Lung (tissue), 17 donors: ENCODE measurements at places on chromosomes 2 and 18. TPM values are rescaled to one million over a fixed set of nuclear protein-coding genes. Genes with fewer than 3 reads are reported as not detected.

DNA sequence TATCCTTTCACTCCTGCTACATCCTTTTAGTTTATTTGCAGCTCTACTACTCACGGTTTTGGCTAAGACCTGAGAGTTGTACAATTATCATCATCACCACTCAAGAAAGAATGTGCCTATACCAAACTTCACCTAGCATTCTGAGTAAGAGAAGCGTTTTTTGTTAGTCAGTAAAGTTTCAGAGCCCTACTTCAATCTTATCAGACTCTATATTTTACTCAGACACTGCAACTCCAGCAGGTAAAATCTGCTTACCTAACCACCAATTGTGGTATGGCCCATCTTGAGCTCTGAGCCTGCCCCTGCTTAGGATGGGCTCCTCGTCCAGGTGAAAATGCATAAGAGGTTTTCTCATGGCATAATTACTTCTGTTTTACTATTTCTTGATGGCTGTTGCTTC, 37.1 kb downstream of the ICOS start:
- DNase-seq = no peak

- no peak for DNase-seq
Measured at GRCh38 chr18:24613896-24614640, 153.6 kb downstream of the HRH4 start.

- peak; percentile 84 for DNase-seq
Measured at GRCh38 chr2:127576433-127577207, 41.1 kb downstream of the MYO7B start.

GRCh38 chr2:28250006-28250405, 142.7 kb upstream of the FOSL2 start:
- no peak for DNase-seq

GRCh38 chr18:78460558-78460957, 519.1 kb upstream of the SALL3 start:
- DNase-seq = peak; percentile 73

DNA sequence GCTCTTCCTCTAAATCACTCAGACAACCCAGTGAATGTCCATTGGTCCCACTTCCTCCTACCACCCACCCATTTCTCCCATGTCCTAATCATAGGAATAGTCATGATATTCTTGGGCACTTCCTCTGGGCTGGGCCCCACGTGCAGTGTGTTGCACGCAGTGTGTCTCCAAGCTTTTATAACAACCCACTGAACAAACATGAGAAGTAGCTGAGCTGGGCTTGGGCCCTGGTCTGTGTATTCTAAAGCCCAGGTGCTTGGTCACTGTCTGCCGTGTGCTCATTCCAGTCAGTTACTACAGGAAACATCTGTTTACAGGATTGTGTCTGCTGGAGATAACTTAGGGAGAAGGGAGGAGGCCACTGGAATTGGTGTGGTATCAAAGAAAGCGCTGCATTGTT, 64.2 kb upstream of the THOC1 start:
- no peak for DNase-seq

GRCh38 chr2:168116448-168116847, 130.9 kb downstream of the STK39 start:
- no peak for DNase-seq

DNA sequence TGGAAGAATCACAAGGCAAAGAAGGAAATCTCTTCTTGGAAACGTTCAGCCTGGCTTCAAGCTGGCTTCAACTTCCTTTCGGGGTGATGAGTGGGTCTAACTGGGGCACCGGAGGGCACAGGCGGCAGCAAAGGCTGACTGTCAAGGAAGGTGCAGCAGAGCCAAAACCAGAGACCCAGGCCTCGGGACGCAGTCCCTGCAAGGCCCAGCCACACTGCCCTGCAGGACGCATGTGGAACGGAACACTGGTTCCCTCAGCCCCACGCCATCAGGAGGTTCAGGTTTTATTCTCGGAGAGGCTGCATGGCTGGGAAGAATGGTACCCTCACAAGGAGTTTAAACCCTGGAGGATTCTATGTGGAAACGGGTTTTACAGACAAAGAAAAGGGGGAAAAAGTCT, 165.5 kb downstream of the HDAC4 start:
- no peak for DNase-seq

DNA sequence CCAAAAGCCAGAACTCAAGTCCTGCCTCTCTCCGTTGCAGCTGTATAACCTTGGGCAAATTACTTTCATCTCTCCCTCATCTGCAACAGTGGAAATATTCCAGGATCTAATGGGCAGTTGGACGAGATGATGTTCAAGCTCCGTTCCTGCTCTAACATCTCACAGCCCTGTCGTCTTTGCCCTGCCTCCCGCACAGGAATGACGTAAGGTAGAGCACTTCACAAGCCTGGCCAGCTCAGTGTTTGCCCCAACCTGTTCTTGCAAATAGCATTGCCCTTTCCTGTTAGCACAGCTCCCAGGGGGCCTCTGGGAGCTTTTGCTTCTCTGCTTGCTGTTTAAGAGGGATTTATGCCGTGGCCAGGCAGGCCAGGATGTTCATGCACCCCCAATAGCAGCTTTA, 107.9 kb downstream of the KLHL29 start:
- no peak for DNase-seq

GRCh38 chr18:22856870-22857269, 76.3 kb upstream of the RBBP8 start:
- DNase-seq = no peak

- DNase-seq = no peak
Measured at GRCh38 chr2:202989749-202990148, 24.9 kb upstream of the NBEAL1 start.

DNA sequence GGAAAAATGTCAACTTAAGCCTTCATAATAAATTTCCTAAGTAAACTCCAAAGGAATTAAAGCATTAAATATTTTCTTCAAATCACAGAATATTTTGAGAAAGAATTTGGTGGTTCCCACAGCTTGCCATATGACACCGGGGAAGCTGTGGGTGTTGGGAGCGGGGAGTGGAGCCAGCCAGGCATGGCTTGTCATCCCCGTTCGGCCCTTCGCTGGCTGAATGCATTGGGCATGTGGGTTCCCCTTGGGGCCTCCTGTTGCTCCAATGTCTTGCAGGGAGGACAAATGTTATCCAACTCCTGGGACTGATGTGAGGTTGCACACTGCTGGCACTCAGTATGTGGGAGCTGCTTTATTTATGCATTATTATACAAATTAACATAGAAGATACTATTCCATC, 18.6 kb downstream of the NGEF start:
- no peak for DNase-seq

DNA sequence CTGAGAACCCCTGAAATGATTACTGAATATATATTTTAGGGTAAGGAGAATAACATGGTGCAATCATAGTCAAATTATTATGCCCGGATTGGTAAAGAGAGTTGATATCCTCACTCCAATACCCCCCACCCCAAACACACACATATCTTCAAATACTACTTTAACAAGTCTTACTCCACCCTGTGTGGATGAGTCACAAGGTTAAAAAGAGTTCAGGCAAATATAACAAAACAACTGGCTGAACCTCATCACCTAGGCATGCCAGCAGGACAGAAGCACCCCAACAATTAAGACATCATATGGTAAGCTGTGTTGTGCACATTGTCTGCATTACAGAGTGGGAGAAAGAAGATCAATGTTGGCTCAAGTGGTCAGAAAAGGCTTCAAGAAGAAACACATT, 857.4 kb downstream of the TDRD15 start:
- no peak for DNase-seq

DNA sequence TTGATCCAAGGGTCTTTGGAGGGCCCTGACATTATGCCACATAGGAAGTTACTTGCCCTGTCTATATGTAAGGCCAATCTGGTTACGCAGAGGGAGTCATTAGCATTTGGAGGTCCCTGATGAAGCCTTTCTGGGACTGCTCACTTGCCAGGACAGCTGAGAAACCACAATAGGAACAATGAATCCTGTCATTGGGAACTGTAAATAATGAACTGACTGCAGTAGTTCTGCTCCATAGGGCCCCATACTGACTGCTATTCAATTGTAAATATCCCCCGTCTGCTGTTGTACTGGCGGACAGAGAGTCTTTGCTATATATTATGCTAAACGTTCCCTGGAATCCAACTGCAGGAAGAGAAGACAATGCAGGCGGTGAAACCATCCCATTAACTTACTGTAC, 149.4 kb upstream of the DCC start:
- DNase-seq = no peak

- DNase-seq = no peak
Measured at GRCh38 chr2:65728477-65729180, 296.2 kb upstream of the SPRED2 start.

GRCh38 chr2:12728221-12728777, 11.6 kb downstream of the TRIB2 start:
- DNase-seq = no peak

- no peak for DNase-seq
Measured at GRCh38 chr2:11166476-11166875, 11.2 kb downstream of the SLC66A3 start.

DNA sequence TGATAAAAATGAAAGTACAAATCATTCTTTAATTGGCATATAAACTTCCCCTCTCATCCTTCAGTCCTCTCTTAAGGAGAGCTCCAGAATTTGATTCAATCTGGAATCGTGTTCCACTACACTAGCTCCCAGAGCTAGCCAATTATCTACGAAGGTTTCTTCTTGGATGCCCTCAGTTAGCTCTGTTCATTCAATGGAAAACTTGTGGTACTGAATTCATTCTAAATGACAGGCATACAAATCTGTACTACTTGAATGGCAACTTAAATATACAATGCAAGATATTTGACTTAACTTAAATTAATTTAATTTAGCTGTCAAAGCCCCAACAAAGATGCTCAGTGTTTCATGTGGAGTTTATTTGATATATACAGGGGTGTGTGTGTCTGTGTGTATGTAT, 1474.2 kb upstream of the CELF4 start:
- DNase-seq = no peak

- DNase-seq = peak; percentile 20
Measured at GRCh38 chr2:22697054-22697788, 687.8 kb upstream of the KLHL29 start.

DNA sequence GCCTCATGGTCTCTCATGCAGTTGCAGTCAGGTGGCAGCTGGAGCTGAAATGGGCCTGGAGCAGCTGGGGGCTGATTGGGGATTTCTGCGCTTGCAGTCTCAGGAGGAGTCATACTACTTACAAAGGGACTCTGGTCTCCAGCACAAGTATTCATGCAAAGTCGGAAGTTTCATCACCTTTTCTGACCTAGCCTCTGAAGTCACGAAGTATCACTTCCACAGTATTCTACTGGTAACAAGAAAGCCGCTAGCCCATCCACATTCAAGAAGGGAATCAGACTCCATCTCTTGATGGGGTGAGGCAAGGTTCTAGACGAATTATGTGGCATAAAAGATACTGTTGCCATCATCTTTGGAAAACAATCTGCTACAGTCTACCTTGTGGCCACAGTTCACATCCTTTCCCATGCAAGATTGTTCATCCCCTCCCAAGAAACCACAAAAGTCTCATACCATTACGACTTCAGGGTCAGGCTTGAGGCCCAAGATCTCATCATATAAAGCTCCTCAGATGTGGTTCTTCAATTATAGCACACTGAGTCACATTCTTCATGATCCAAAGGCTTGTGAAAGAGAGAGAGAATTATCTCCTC, 95.3 kb downstream of the SMC6 start:
- no peak for DNase-seq

GRCh38 chr2:180385601-180386201, 378.6 kb upstream of the CWC22 start:
- DNase-seq = peak; percentile 91

DNA sequence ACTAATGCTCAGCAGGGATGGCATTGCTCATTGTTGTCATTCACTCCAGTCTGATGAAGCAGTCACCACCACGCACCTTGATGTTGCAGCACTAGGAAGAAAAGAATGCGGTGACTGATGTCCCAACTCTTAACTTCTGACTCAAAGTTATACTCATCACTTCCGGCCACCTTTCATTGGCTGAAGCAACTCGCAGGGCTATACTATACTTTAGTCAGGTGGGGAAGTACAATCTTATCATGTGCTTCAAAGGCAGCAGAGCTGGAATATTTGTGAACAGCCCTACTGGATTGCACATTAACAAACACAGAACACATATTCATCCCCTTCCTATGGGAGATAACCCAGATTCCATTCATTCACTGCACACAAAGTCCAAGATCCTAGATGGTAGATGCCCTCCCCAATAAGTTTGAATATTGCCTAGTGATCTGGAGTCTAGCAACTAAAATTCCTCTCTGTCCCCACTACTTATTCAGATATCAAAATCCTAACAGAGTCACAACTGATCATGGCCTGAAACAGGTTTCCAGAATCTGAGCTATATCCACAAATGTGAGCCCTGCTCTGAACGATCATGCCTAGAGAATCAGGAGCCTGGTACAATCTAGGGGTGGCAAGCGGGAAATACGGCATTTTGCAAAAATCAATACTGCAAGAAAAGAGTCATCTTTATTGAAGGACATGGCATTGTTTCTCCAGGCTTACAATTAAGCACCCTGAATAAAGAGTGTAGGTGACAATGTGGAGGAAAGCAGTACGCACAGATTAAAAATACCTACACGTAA, 3.4 kb upstream of the SPATS2L start:
- DNase-seq = no peak

DNA sequence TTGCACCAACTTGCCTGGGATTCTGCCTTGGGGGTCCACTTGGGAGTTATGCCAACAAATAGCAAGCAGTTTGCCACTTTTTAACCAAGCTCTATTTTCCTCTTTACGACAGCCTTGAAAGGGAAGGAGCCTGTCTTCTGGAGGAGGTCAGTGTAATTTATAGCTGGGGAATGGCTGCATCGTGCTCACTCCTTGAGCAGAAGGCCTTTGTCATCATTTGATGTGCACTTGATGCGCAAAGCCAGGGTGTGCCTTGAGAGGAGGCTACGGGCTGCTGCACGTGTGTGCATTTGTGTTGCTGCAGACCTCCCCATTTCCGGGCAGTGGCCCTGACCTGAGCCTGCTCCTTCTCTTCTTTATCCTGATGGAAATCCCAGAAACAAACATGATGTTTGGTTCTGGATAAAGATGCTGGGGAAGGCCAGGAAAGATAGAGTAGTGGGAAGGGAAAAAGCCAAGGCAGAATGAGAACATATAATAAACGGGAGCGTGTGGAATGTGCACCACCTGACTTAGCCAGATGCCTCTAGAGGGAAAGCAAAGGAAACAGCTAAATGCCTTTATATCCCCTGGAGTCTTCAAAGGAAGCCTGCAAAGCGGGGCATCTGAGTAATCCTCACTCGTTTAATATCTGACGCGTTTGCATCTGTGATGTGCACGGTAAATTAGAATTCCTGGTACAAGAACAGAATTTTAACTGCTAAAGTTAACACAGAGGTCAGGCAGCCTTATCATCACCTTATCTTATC, 68.3 kb upstream of the ZNF521 start:
- no peak for DNase-seq

- DNase-seq = peak; percentile 73
Measured at GRCh38 chr18:3585656-3586509, 135.9 kb downstream of the TGIF1 start.

The FAM228A gene
- polyA plus RNA-seq = 0.46 TPM

The XDH gene
- 0.48 TPM for polyA plus RNA-seq

The ZEB2 gene
- polyA plus RNA-seq = 77.6 TPM

The CCBE1 gene
- 8.8 TPM for polyA plus RNA-seq

The CCDC150 gene
- polyA plus RNA-seq = 0.31 TPM

The AMER3 gene
- not detected for polyA plus RNA-seq

The BCL11A gene
- 1.5 TPM for polyA plus RNA-seq
